ENCODE measurements at places on chromosomes 2 and 18.

- H3K27me3 ChIP-seq, result no peaks in the 10 kb centered on the region
- H3K27ac ChIP-seq, result no peak overlapping the region
- DNase-seq, result no peak
- H3K4me1 ChIP-seq, result no peaks in the 10 kb centered on the region
These were observed 283.8 kb downstream of the CTNNA2 start for GRCh38 chr2:79796641-79797040.

DNA sequence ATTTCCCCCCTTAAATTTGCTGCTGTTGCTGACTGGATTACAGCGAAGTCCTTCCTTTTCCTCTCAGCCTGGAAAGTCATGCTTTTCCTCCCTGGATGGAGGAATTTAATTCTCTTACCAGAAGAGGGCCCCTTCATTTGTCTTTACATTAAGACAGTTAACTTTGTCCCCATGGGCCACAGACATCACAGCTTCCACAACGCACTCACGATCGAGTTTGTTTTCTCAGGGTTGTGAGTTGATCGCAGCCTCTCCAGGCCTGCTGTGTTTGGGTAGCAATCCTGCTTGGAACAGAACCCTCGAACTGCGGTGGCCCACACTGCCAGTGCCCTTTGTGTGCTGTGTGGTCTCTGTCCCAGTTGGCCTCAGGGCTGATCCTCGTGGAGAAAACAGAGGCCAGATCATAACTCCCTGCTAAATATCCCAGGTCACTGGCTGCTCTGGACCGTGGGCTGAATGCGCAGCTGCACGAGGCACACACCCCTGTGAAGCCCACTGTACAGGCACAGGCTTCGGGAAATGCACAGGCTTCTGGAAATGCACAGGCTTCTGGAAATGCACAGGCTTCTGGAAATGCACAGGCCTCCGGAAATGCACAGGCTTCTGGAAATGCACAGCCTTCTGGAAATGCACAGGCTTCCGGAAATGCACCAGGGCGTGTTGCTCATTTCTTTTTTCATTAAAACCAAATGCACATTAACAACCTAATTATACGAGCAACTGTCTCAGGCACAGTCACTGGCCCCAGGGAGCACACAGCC, 2.2 kb upstream of the PDIA6 start:
- peaks cover 9% of the 10 kb centered on the region for H3K36me3 ChIP-seq
- no peak overlapping the region for H3K27ac ChIP-seq
- H3K27me3 ChIP-seq, result peaks cover 33% of the 10 kb centered on the region
- DNase-seq, result no peak

DNA sequence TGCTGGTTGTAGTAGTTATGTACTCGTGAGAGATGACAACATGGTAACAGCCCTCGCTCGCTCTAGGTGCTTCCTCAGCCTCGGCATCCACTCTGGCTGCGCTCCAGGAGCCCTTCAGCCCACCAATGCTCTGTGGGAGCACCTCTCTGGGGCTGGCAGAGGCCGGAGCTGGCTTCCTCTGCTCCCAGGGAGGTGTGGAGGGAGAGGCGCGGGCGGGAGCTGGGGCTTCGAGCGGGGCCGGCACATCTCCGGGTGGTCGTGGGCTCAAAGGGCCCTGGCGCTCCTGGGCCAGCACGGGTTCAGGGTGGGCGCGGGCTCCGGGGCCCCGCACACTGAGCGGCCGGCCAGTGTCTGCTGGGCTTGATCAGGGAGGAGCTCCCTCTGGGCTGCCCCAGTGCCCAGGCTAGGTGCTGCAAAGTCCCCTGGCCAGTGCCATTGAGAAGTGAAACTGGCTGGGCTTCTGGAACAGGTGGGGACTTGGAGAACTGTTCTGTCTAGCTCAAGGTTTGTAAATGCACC, 1012.1 kb downstream of the CNTNAP5 start:
- no peaks in the 10 kb centered on the region for H3K27me3 ChIP-seq
- H3K27ac ChIP-seq, result no peak overlapping the region
- DNase-seq, result no peak
- H3K4me3 ChIP-seq, result no peak overlapping the region
- no peaks in the 10 kb centered on the region for H3K36me3 ChIP-seq
- no peaks in the 10 kb centered on the region for H3K4me1 ChIP-seq

DNA sequence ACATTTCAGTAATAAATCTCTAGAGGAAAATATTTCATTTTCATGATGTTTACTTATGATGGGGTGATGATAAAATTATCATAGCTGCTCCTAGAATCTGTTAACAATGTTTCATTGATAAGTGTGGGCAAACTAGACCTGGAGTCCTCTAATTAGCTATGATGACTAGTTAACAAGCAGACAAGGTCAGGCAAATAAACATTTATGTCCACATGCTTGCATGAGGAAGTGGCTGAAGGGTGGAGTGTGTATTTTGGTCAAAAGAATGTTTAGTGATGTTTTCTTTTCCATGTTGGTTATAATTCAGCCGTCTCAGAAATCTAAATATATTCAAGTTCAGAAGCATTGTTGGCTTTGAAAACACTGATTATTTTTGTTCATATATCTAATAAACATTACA, 99.9 kb upstream of the FN1 start:
- H3K27ac ChIP-seq, result no peak overlapping the region
- DNase-seq, result no peak
- H3K4me1 ChIP-seq, result no peaks in the 10 kb centered on the region
- H3K36me3 ChIP-seq, result no peaks in the 10 kb centered on the region
- no peak overlapping the region for H3K4me3 ChIP-seq

DNA sequence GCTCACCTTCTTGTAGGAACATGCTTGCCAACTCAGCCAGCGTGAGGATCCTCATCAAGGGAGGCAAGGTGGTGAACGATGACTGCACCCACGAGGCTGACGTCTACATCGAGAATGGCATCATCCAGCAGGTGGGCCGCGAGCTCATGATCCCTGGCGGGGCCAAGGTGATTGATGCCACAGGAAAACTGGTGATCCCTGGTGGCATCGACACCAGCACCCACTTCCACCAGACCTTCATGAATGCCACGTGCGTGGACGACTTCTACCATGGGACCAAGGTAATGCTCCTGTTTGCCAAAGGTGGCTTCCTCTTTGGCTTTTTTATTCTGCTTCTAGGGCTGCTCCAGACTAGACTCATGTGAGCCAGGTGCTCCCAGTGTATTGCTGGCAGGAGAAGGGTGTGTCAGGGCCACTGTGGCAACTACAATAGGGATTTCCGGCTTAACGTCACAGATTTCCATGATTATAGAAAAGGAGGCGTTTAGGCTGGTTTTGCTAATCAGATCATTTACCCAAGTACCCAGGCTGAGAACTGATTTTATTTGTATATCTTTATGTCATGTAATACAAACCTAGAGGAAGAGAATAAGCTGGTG, 50.6 kb downstream of the DPYSL5 start:
- DNase-seq, result no peak
- peaks cover 11% of the 10 kb centered on the region for H3K27me3 ChIP-seq
- H3K4me1 ChIP-seq, result no peaks in the 10 kb centered on the region

- H3K36me3 ChIP-seq, result no peaks in the 10 kb centered on the region
- DNase-seq, result no peak
- H3K27me3 ChIP-seq, result peaks cover 10% of the 10 kb centered on the region
- H3K4me3 ChIP-seq, result no peak overlapping the region
These were observed 49.8 kb upstream of the CNGA3 start for GRCh38 chr2:98296440-98296839.

GRCh38 chr2:174121612-174122011, 126.7 kb downstream of the OLA1 start:
- no peak overlapping the region for H3K27ac ChIP-seq
- no peak overlapping the region for H3K4me3 ChIP-seq
- no peak for DNase-seq
- H3K36me3 ChIP-seq, result peaks cover 20% of the 10 kb centered on the region
- no peaks in the 10 kb centered on the region for H3K27me3 ChIP-seq

- no peaks in the 10 kb centered on the region for H3K36me3 ChIP-seq
- no peaks in the 10 kb centered on the region for H3K4me1 ChIP-seq
- H3K27me3 ChIP-seq, result no peaks in the 10 kb centered on the region
- DNase-seq, result no peak
- H3K4me3 ChIP-seq, result no peak overlapping the region
These were observed 235.4 kb downstream of the ATAD2B start for GRCh38 chr2:23691565-23691964.

DNA sequence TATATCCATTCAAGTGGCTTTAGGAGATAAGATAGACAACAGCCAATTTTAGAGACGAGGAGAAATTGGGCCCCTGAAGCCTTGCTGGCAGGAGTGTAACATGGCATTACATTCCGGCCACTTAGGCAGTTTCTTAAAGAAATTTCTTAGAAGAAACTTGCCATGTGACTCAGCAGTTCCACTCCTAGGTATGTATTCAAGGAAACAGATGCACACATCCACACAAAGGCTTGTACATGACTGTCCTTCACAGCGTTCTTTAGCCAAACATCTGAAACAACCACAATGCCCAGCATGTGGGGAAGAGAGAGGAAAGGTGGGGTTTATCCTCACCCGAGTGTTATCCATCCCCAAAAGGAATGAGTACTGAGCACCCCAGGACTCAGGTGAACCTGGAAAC, 107.1 kb downstream of the NFATC1 start:
- H3K4me3 ChIP-seq, result no peak overlapping the region
- H3K27me3 ChIP-seq, result no peaks in the 10 kb centered on the region
- peaks cover 46% of the 10 kb centered on the region for H3K36me3 ChIP-seq
- peaks cover 44% of the 10 kb centered on the region for H3K4me1 ChIP-seq
- DNase-seq, result no peak

GRCh38 chr2:176536439-176537133, 267.3 kb downstream of the MTX2 start:
- H3K27ac ChIP-seq, result no peak overlapping the region
- no peaks in the 10 kb centered on the region for H3K4me1 ChIP-seq
- no peak for DNase-seq
- no peaks in the 10 kb centered on the region for H3K36me3 ChIP-seq
- no peak overlapping the region for H3K4me3 ChIP-seq
- H3K27me3 ChIP-seq, result peaks cover 5% of the 10 kb centered on the region

- H3K4me3 ChIP-seq, result no peak overlapping the region
- H3K4me1 ChIP-seq, result no peaks in the 10 kb centered on the region
- no peak overlapping the region for H3K27ac ChIP-seq
These were observed 68.3 kb downstream of the CRACDL start for GRCh38 chr2:98867539-98868309.

- H3K27ac ChIP-seq, result no peak overlapping the region
- DNase-seq, result no peak
- no peaks in the 10 kb centered on the region for H3K4me1 ChIP-seq
- H3K36me3 ChIP-seq, result no peaks in the 10 kb centered on the region
These were observed 225.0 kb upstream of the NT5C1B start for GRCh38 chr2:18814387-18814786.

Measured in activated CD4-positive, alpha-beta T cell treated with anti-CD3 and anti-CD28 coated beads, Interleukin-2, amount 10 ng/mL, durations not matched to agents 24 days and 14 days (primary cell).